ENCODE measurements at places on chromosomes 5 and 9. TPM values are rescaled to one million over a fixed set of nuclear protein-coding genes. Genes with fewer than 3 reads are reported as not detected.

DNA sequence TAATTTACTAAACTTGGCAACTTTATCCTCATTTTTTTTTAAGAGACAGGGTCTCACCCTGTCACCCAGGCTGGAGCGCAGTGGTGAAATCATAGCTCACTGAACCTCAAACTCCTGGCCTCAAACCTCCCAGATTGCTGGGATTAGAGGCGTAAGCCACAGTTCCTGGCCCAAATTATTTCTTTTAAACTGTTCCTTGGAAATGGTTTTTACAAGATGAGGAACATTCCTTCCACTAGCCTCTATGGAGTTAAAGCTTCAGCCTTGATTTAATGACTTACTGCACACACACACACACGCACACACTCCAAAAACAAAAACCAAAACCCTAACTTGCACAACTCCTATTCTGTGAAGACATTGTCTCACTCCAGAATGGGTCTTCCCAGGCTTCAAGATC, 77.2 kb upstream of the TARS1 start:
- H3K4me1 ChIP-seq, result no peaks in the 10 kb centered on the region
- H3K4me3 ChIP-seq, result no peak overlapping the region
- H3K27me3 ChIP-seq, result no peaks in the 10 kb centered on the region
- no peak for DNase-seq
- no peaks in the 10 kb centered on the region for H3K36me3 ChIP-seq
- H3K27ac ChIP-seq, result no peak overlapping the region

DNA sequence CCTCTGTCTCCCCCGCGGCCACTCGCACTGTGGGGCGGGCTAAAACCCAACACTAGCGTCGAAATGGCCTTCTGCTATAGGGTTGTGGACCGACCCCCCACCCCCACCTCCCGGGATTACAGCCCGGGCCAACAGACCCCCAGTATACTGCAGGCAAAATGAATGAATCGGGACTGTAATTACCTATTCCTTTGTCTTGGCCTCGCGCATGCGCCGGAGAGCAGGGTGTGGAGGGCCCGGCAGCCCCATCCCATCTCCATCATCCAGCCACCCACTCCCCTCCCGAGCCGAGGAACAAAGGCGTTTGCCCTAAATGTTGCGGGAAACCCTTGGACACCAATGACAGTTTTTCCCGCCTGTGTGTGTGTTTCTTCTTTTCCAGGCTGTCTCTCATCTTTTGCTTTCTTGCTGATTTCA, 1.6 kb downstream of the BASP1 start:
- DNase-seq, result no peak
- peaks cover 2% of the 10 kb centered on the region for H3K36me3 ChIP-seq
- no peak overlapping the region for H3K27ac ChIP-seq
- peaks cover 5% of the 10 kb centered on the region for H3K4me1 ChIP-seq
- H3K4me3 ChIP-seq, result peak overlapping the region; percentile 67

- H3K36me3 ChIP-seq, result peaks cover 4% of the 10 kb centered on the region
- DNase-seq, result no peak
- H3K27ac ChIP-seq, result no peak overlapping the region
- peak overlapping the region; percentile 28 for H3K4me3 ChIP-seq
- peaks cover 18% of the 10 kb centered on the region for H3K4me1 ChIP-seq
Observed at GRCh38 chr9:128162215-128163026, 2.4 kb downstream of the BBLN start.

TLR4 gene
- total RNA-seq, result 0.39 TPM

DNA sequence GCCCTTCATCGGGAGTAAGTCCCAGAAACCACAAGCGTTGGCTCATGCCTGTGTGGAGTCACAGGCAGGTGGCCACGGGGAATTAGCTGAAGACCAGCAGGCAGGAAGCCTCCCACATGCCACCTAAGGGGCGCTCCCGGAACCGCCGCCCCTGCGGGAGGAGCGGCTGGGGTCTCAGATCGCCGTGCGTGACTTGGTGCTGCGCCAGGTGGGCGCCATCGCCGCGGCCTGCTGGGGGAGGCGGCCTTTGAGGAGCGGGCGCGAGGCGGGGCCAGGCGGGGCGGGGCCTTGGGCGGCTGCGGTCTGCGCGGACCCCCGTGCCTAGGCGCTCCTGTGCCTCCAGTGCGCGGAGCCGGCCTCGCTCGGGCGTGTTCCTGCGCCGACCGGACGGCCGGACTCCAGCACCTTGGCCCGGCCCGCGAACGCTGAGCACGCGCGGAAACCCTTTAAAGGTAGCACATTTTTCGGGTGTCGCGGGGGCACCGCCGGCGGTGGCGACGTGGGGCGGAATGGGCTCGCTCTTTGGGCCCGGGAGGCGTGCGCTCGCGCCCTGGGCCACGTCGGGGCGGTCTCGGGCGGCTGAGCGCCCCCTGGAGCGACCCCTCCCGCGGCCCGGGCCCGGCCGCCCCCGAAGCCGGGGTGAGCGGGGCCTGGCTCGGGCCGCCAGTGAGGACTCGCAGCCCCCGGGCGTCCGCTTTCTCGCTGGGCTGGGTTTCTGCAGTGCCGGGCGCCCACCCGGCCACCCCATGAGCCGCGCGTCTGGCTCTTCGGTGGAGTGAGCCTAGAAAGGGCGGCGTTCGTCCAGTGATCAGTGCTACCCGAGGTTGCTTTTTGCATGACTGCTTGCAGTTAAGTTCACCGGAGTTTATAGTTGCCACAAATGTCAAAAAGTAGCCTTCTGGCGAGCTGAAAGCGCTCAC, 24.5 kb downstream of the LECT2 start:
- H3K4me3 ChIP-seq, result peak overlapping the region; percentile 25
- DNase-seq, result no peak
- H3K27me3 ChIP-seq, result peaks cover 50% of the 10 kb centered on the region
- no peak overlapping the region for H3K27ac ChIP-seq
